Left lung (tissue), 14 donors: ENCODE measurements at places on chromosomes 3 and 15. TPM values are rescaled to one million over a fixed set of nuclear protein-coding genes. Genes with fewer than 3 reads are reported as not detected.
A peak's percentile ranks its signal among the peaks of the same experiment; 100 is the strongest.

- no peaks in the 10 kb centered on the region for H3K27me3 ChIP-seq
- peak overlapping the region; percentile 45 for H3K27ac ChIP-seq
- H3K4me1 ChIP-seq, result no peaks in the 10 kb centered on the region
- no peak for DNase-seq
- H3K4me3 ChIP-seq, result no peak overlapping the region
Measured at GRCh38 chr3:151383111-151383510, 1.4 kb downstream of the P2RY12 start.

GRCh38 chr15:59371458-59372351 lies 966 bp downstream of the MYO1E start:
- H3K36me3 ChIP-seq, result no peaks in the 10 kb centered on the region
- peak; percentile 43 for DNase-seq
- no peaks in the 10 kb centered on the region for H3K27me3 ChIP-seq
- peak overlapping the region; percentile 94 for H3K4me3 ChIP-seq

DPPA4 gene
- total RNA-seq, result 0.16 TPM

SEMA7A gene
- 4.7 TPM for total RNA-seq

DNA sequence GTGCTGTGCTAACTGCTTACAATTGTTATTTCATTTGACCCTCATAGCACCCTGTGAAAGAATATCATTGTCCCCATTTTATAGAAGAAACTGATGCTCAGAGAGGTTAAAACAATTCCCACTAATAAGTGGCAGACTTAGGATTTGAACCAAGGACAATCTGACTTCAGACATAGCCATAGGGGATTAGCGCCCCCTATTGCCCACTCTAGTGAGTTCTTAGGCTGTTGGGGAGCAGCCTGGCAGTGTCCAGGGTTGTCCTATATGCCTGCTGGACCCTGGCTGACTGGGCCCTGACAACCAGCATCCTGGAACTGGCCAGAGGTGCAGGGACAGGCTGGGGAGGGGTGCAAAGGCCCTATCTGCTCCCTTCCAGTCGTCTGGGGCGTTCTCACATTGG lies 15.4 kb downstream of the DPH3 start:
- H3K4me3 ChIP-seq, result no peak overlapping the region
- no peak for DNase-seq
- no peak overlapping the region for H3K27ac ChIP-seq
- H3K27me3 ChIP-seq, result no peaks in the 10 kb centered on the region
- H3K4me1 ChIP-seq, result peaks cover 25% of the 10 kb centered on the region
- H3K36me3 ChIP-seq, result no peaks in the 10 kb centered on the region
